CD4-positive, alpha-beta T cell treated with Interleukin-2 at 100 ng/mL for 4 hours (primary cell): ENCODE measurements at places on chromosomes 16 and 17.

DNA sequence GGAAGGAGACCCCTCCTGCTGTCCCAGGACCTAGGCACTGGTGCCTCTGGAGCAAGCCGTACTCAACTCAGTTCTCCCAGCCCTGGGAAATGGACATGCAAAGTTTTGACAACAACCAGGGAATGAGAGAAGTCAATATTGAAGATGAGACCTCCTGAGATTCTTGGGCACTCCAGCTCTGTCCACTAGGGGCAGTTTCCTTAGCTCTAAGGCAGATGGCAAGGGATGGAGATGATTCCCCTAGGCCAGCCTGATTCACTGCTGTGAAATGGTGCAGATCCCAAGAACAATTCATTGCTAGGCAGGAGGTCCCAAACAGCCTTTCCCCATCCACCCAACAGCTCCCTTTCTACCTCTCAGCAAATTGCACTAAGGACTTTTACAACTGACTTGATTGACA is 20.5 kb upstream of the SDR42E2 start:
- no peak for DNase-seq

- DNase-seq = no peak
These were observed 48.9 kb upstream of the MRPS23 start for GRCh38 chr17:57898487-57899311.

GRCh38 chr17:21679256-21680146 is 12.8 kb upstream of the KCNJ18 start:
- no peak for DNase-seq

DNA sequence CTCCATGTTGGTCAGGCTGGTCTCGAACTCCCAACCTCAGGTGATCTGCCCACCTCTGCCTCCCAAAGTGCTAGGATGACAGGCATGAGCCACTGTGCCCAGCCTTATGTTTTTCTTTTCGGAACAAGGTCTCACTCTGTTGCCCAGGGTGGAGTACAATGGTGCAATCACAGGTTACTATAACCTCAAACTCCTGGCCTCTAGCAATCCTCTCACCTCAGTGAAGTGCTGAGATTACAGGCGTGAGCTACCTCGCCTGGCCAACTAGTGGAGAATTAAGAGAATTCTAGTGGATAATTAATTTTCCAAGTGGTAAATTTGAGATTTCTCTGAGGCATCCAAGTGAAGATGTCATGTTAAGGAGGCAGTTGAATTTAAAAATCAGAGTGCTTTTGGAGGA is 2.9 kb upstream of the FBXO47 start:
- DNase-seq = no peak

- DNase-seq = no peak
These were observed 19.8 kb upstream of the MAP3K14 start for GRCh38 chr17:45336390-45337182.

GRCh38 chr16:62254372-62254771 is 218.1 kb upstream of the CDH8 start:
- DNase-seq = no peak

DNA sequence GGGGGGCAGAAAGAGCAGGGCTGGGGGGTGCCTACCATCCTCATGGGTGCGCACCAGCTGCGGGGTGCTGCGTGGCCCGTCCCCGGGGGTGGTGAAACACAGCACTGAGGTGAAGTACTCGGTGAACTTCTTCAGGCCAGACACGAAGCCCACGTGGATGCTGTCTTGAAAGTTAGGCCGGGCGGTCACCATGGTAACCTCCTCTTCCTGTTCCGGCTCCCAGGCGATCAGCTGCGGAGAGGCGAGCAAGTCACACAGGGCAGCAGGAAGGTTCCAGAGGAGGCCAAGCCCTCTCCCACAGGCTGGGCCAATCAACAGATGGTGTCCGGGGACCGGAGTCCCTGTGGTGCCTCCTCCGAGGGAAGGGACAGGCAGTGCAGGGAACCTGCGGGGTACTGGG is 90.1 kb upstream of the CDC42EP4 start:
- DNase-seq = no peak

GRCh38 chr17:46796524-46796923 is 22.0 kb downstream of the WNT3 start:
- no peak for DNase-seq

DNA sequence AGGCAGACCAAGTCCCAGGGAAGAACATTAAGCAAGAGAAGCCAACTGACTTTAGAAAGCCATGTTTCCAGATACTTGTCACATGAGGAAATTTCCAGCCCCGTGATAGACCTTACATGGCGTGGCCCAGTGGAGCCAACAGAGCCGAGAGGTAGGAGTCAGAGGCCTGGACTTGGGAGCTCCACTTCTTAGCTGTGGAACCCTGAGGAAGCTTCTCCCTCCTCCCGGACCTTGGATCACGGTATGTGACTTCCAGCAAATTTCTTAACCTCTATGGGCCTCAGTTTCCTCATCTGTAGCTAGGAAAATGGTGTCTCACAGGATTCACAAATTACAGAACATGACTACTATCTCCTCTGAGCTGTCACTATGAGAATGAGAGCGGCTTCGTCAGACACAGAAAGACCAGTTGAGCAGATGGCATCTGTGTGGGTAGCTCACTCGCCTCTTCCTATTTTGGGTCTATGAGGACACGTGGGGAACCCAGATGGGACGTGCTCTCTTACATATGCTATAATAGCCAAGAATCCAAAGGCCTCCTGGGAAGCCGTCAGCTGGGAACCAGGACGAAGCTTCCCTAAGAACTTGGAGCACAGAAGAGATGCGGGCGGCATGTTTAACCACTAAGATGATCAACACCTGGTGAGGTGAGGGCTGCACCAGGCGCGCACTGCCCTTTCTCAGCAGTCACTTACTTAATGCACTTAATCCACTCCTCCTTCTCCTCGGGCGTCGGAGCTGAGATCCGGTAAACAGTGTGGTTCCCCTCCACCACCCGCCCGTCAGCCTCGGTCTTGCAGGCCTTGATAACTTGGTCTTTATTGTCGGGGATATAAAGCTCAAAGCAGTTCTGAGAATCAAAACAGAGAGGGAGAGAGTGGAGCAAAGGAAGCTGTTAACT is 102.3 kb downstream of the CYTH1 start:
- DNase-seq = no peak

- no peak for DNase-seq
These were observed 22.7 kb upstream of the CPSF4L start for GRCh38 chr17:73284354-73284753.

DNA sequence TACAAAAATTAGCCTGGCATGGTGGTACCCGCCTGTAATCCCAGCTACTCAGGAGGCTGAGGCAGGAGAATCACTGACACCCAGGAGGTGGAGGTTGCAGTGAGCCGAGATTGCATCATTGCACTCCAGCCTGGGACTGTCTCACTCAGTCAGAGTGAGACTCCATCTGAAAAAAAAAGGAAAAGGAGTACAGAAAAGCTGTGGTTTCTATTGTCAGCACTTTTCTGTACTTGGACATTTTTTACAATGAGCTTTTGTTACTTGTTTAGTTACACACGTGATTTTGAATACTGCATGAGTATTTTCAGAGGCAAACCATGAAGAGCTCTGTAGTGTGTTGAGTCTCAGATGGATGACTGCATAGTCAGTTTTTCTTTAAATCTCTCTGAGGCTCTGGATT is 26.3 kb downstream of the ZC3H18 start:
- DNase-seq = no peak

- DNase-seq = no peak
These were observed 26.4 kb downstream of the ARHGAP17 start for GRCh38 chr16:24988593-24989338.

GRCh38 chr16:67246756-67247191 is 507 bp downstream of the FHOD1 start:
- no peak for DNase-seq
